ENCODE measurements at places on chromosomes 16 and 17.

DNA sequence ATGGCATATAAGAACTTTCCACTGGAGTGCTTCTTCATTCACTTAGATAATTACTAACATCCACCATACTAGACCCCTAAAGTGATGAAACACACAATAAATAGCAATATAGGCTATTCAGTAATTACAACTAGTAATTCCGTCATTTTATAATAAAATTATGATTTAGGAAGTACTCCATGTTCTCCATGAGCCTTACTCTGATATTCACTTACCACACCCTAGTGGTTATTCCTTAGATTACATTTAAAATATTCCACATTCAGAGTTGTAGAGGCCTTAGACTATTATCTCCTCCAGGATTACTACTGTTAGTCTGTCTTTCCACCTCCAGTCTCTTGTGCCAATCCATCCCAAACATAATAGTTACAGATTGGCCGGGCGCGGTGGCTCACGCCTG, 62.4 kb downstream of the STH start:
- no peak for DNase-seq

DNA sequence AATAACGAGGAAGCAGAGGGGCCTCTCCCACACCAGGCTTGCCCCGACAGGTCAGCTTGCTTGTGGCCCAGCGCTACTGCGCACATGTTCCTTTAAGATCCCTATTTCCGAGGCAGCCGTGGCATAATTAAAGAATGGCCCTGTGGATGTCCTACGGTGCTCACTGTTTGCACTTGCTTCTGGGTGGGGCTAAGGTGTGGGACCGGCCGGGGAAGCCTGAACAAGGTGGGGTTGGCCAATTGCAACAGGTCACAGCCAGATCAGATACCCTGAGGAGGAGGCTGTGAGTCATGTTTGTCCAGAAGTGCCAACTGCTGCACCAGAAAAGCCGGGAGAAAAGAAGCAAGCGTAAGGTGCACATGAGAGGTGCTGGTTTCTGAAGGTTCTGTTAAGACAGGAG, 158.5 kb upstream of the CACNG5 start:
- no peak for DNase-seq

DNA sequence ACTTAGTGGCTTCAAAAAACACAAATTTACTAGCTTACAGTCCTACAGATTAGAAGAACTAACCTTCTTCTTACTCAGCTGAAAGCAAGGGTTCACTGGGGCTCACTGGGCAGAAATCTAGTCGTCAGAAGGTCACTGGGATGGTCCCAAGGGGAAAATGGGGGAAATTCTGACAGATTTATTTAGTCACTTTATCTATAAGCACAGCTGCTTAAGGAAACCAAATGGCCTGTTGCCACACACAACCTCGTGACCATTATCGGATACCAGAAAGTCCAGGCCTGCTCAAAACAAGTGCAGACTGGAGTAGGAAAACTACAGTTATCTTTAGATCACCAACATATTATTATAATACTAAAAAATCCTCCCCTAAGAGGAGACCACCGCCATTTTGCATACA, 374.6 kb upstream of the ASIC2 start:
- no peak for DNase-seq

DNA sequence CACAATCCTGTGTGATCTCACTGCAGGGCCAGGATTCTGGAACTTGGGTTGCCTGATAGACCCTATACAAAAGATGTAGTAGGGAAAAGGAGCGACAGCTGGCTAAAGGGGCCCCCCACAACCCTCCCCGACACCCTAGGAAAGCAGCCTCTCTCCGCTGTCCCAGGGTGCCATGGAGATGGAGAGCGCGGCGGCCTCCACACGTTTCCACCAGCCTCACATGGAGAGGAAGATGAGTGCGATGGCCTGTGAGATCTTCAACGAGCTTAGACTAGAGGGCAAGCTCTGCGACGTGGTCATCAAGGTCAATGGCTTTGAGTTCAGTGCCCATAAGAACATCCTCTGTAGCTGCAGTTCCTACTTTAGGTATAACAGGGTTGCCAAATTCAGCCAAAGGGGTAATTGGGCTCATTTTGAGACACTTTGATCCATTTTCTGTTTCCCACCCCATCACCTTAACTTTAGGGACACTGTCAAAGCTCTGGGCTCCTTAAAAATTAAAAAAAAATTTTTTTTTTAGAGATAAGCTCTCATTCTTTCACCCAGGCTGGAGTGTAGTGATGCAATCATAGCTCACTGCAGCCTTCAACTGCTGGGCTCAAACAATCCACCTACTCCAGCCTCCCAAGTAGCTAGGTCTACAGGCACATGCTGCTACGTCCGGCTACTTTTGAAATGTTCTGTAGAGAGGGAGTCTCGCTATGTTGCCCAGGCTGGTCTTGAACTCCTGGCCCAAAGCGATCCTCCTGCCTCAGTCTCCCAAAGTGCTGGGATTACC, at the start of gene KLHL10:
Gene KLHL10, plus strand, starts transcription at position 65 of the 778 bp plus-strand sequence. Its CDS starts 108 bp downstream, at position 173.
- DNase-seq: no peak

- no peak for DNase-seq
Observed at GRCh38 chr16:10169904-10170410, 12.3 kb downstream of the GRIN2A start.

DNA sequence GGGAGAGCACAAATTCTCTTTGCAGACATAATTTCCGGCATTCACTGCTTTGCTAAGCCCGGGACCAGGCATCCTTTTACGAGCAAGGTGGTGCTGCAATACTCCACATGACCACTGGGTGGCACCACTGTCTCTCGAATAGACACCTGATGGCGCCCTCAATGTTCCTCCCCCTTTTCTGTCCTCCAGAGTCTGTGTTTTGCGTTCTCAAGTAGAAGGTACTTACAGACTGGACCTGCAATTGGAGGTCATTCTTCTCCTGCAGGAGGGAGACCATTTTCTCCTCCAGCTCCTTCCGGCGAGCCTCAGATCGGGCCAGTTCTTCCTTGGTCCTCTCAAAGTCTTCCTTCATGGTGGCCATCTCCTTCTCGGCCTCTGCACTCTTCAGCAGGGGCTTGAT, 45.2 kb downstream of the MYH13 start:
- peak; percentile 55 for DNase-seq

GRCh38 chr16:35342012-35342411, 1882.6 kb downstream of the TP53TG3F start:
- DNase-seq: no peak

DNA sequence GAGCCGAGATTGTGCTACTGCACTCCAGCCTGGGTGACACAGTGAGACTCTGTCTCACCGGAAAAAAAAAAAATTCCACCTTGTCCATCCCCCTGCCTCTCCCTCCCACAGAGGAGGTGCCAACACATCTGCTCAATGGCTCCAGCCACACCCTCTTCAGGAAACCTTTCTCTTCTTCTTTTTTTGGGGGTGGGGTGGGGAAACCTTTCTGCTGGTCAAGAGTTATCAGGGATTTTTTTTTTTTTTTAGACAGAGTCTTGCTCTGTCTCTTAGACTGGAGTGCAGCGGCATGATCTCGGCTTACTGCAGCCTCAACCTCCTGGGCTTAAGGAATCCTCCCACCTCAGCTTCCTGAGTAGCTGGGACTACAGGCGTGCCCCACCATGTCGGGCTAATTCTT, 18.7 kb downstream of the TNS4 start:
- DNase-seq: no peak

DNA sequence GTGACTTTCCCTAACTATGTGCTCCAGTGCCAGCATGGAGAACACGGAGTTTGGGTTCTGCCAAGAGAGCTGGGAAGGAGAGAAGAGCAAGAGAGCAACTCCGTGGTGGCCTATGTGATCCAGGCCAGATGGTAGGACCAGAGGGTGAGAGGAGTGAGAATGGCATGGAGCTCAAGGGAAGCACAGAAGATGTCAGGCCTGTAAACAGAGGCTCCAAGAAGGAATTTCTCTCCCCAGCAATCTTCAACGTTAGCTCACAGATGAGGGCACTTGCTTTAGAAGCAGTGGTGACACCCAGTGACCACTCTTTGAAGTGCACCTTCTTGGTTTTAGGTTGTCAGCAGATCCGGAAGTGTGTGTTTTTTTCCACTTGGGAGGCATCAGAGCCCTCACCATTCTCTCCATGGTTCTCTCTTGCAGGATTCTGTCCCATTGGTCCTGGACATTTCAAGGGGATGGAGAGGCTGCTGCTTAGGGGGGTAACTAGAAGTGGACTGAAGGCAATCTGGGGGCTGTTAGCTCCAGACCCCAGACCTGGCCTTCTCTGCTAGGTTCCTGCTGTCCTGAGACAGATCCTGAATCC, 18.1 kb upstream of the TMEM98 start:
- DNase-seq: peak; percentile 52

DNA sequence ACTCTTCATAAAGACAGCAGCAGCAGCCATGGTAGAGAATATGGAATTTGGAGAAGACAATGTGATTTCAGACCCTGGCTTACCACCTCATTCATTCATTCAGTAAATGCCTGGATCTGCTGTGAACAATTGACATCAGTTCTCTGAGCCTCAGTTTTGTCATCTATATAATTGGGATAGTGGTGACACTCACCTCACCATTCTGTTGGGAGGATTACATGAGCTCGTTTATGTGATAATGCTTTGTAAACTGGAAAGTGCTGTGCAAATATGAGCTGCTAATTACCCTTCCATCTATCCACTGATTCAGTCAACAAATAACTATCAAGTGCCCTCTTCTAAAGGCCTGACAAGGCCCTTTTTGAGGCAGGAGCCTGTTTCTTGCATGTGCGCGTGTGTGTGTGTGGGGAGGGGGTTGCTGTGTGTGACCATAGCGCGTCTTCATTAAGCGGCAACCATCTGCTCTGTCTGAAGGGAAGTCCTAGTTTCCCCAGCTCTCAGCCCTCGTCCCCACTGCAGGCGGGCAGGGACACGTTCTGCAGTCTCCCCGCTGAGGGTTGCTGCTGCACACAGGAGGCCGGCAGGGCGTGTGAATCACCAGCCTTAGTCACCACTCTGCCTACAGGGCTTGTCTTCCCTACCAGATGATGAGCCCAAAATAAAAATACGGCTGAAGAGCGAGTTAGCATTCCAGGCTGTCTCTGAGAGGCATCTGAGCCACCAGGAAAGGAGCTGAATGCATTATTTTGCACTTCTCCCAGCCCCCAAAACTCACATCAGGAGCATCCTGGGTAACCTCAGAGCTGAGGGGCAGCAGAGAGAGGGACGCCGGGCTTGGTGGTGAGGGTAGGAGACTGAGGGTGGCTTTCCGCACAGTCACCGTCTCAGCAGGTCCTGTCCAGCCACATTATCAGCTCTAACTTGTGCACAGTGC, 19.9 kb downstream of the ARL4D start:
- peak; percentile 75 for DNase-seq

GRCh38 chr17:15260376-15261257, 4.5 kb downstream of the PMP22 start:
- DNase-seq: peak; percentile 85

DNA sequence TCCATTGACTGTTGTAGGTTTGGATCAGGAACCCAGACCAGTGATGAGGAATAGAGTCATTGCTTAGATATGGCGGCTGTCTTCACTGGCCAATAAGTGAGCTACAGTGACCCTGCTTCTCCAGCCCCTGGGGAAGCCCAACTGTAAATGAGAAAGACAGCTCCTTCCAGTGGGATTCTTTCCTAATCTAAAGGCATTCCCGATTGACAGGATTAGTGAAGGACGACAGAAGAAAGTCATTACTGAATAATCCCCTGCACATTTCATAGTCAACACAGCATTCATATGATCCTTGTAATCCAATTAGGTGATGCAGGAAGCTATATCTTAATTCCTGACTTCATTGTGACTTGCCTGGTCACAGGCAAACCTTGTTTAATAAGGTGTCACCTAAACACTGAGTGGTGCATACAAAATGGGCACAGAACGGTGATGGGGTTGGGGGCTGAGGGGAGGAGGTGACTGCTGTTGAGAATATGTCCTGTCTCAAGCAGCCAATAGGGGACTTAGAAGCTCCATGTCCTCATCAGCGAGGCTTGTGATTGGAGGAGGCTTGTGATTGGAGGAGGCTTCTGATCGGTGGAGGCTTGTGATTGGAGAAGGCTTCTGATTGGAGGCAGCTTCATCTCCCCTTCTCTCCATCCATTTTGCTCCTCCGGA, 242.6 kb downstream of the XYLT1 start:
- DNase-seq: peak; percentile 11

DNA sequence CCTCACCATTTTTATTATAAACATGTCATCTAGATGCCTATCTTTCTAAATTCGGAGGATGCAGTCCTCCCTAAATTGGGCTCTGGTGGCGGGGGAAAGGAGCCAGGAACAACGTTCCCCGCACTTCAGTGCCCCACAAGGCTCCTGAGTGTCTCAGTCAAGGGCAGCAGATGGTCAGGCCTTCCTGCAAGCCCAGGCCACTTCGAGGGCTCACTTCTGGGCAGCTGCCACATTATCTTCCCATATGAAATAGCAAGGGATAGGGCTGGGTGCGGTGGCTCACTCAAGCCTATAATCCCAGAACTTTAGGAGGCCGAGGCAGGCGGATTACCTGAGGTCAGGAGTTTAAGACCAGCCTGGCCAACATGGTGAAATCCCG, 32.3 kb downstream of the FBXO31 start:
- peak; percentile 34 for DNase-seq

GRCh38 chr17:50559674-50560184, 786 bp upstream of the CACNA1G start:
- no peak for DNase-seq

DNA sequence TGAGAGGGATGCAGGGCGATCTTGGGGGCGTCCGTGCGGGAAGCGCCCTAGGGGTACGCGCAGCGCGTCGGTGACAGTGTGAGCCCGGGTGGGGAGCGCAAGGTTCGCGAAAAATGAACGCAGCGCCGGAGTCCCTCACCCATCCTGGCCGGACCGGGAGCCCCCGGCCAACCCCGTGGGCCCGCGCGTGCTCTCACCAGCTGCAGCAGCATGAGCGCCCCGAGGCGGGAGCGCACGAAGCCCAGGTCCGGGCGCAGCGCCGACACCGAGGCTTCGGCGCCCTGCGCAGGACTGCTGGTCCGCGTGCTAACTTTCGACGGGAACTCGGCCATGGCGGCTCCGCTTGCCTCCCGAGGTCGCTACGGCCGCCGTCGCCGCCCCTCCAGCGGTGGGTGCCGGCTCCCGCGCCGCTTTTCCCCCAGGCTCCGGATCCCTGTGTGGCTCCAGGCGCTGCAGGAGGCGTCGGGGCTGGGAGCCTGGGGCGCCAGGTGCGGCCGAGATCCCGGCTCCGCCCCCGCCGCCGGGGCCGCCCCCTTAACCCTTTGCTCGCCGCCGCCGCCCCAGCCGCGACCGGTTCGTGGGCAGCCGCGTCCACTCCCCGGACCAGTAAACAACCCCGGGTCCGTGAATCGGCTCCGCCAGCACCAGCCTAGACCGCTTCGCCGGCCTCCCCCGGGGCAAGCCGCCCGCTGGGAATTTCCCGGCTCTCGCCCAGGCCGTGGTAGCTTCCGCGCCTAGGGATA, at the start of gene PLLP:
Gene PLLP, minus strand, starts transcription at position 464 of the 743 bp plus-strand sequence. Its CDS starts 132 bp downstream, at position 332.
- DNase-seq: peak; percentile 67

- DNase-seq: peak; percentile 92
Observed at GRCh38 chr17:44307387-44308186, 814 bp upstream of the RUNDC3A start.

Data from BE2C (cell line).